ENCODE measurements at places on chromosomes 11 and 22. TPM values are rescaled to one million over a fixed set of nuclear protein-coding genes. Genes with fewer than 3 reads are reported as not detected.

GRCh38 chr22:44801476-44801875 lies 49.1 kb downstream of the ARHGAP8 start:
- no peak for DNase-seq
- H3K27ac ChIP-seq: no peak overlapping the region
- no peak overlapping the region for H3K4me3 ChIP-seq
- no peaks in the 10 kb centered on the region for H3K36me3 ChIP-seq

The GSTT2B gene
- 0.66 TPM for total RNA-seq

The KDM4F gene
- total RNA-seq: not detected

- no peak overlapping the region for H3K27ac ChIP-seq
- H3K27me3 ChIP-seq: peaks cover 11% of the 10 kb centered on the region
- H3K4me1 ChIP-seq: no peaks in the 10 kb centered on the region
Observed at GRCh38 chr11:67071420-67072284, 15.0 kb downstream of the RHOD start.

- no peaks in the 10 kb centered on the region for H3K27me3 ChIP-seq
- H3K27ac ChIP-seq: peak overlapping the region; percentile 78
- peak overlapping the region; percentile 95 for H3K4me3 ChIP-seq
- H3K36me3 ChIP-seq: peaks cover 33% of the 10 kb centered on the region
Observed at GRCh38 chr11:507727-508515, 879 bp upstream of the RNH1 start.

The GAL3ST1 gene
- total RNA-seq: not detected

DNA sequence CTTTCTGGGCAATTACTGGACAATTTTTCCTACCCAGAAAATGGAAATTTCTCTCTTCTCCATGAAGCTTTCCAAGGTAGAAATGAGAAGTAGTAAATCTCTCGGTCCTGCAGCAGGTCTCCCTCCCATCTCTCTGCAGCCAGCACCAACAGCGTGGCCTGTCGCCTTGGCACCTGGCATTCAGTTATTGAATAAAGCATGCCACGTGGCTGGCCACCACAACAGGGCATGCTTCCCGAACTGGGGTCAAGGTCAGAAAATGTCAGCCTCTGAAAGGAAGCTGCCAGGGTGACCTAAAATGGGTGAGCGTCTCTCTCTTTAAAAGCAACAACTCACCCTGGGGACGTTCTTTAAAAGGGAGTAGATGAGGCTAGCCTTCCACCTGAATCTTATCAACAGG lies 14.0 kb downstream of the CACNG2 start:
- no peak overlapping the region for H3K4me3 ChIP-seq
- no peak for DNase-seq
- H3K36me3 ChIP-seq: no peaks in the 10 kb centered on the region
- peaks cover 9% of the 10 kb centered on the region for H3K27me3 ChIP-seq

The OSBPL5 gene
- 2.4 TPM for total RNA-seq

The RBMXL2 gene
- not detected for total RNA-seq

The RFPL2 gene
- total RNA-seq: 0.16 TPM

DNA sequence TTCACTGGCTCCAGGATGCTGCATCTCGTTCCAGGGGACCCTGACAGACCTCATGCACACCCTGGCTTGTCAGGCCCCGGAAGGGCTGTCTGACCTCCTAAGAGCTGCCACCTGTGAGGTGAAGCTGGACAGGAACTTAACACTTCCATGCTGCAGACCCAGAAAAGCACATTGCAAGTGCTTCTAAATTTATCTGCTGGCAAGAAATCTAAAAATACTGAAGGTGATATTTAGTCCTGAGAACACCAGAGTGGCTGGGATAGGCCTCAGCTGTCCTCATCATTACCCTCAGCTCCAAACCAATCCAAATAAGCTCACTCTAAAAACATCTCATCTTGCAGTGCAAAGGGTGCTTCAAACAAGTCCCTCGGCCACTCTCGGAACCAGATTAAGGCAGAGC lies 46.7 kb downstream of the ABTB2 start:
- H3K27me3 ChIP-seq: no peaks in the 10 kb centered on the region
- H3K27ac ChIP-seq: no peak overlapping the region
- no peak overlapping the region for H3K4me3 ChIP-seq
- peaks cover 4% of the 10 kb centered on the region for H3K36me3 ChIP-seq
- no peak for DNase-seq

DNA sequence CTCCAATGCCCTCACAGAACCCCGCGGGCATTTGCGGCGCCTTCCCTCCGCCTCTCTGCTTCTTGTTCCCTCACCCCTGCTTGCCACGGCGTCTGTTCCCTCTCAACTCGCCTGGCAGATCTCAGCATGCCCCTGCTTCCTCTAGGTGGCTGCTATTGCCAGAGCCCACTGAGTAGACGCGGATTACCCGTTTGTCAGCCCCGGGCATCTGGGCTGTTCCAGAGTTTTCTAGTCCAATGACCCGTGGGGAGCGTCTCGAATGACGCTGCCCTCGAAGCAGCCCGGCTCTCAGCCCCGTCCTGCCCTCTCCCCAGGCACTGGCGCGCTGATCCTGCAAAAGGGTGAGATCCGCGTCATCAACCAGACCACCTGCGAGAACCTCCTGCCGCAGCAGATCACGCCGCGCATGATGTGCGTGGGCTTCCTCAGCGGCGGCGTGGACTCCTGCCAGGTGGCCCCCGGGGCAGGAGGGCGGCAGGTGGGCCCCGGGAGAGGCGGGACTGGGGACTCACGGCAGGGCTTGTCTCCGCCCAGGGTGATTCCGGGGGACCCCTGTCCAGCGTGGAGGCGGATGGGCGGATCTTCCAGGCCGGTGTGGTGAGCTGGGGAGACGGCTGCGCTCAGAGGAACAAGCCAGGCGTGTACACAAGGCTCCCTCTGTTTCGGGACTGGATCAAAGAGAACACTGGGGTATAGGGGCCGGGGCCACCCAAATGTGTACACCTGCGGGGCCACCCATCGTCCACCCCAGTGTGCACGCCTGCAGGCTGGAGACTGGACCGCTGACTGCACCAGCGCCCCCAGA lies 49.7 kb downstream of the ST14 start:
- H3K4me3 ChIP-seq: no peak overlapping the region
- H3K27me3 ChIP-seq: no peaks in the 10 kb centered on the region
- DNase-seq: no peak
- no peak overlapping the region for H3K27ac ChIP-seq
- no peaks in the 10 kb centered on the region for H3K4me1 ChIP-seq
- no peaks in the 10 kb centered on the region for H3K36me3 ChIP-seq

DNA sequence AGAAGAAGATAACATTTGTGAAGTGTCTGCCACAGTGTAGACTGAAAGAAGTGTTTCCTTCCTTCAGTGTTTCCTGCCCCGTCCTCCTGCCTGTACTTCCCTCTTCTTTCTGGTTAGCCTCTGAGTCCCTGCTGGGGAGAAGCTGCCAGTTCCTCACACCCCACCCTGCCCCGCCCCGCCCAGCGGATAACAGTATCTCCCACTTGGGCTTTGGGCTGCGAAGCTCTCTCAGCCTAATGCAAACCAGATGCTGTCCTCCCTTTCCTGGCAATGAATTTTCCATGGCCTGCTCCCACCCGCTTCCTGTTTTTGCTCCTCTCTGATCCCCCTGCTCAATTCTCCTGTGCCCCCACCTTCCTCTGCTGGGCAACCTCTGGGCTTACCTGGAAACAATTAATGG lies 5.2 kb upstream of the RAB3IL1 start:
- H3K36me3 ChIP-seq: no peaks in the 10 kb centered on the region
- H3K4me3 ChIP-seq: no peak overlapping the region
- peaks cover 7% of the 10 kb centered on the region for H3K4me1 ChIP-seq
- H3K27me3 ChIP-seq: peaks cover 37% of the 10 kb centered on the region

DNA sequence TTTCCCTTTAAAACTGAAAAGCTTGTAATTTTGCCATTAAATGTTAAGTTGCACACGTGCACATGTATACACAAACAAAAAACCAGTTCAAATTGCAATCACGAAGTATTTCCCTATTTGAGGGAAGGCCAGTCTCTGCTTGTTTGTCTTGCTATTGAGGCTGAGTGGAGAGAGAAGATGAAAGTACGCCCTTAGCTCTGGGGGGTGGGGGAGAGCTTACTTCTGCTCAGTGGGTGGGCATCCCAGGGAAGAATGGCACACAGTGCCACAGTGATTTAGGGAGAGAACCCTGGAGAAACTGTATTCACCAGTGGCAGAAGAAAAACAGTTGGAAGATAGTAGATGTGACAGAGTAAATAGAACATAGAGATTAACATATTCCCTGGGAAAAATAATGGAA lies 8.7 kb downstream of the YAP1 start:
- no peak overlapping the region for H3K4me3 ChIP-seq
- no peaks in the 10 kb centered on the region for H3K36me3 ChIP-seq
- peaks cover 32% of the 10 kb centered on the region for H3K27me3 ChIP-seq
- no peak for DNase-seq

The OR10A2 gene
- not detected for total RNA-seq

DNA sequence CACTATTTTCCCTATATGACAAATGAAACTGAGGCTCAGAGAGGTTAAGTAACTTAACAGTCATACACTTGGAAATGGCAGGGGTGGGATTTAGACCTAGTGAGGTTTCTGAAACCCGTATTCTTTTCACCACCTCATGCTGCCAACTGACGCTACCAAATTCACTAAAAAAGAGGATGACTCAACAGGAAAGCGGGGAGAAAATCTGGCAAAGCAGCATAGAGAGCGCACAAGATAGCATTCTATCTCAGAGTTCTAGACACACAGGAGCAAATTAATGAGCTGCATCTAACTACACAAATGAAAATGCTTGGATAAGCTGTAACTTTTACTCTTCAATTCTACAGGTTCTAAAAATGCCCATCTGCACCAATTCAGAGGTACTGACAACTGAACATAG lies 136.4 kb downstream of the RBFOX2 start:
- H3K27ac ChIP-seq: no peak overlapping the region
- DNase-seq: no peak
- H3K27me3 ChIP-seq: peaks cover 31% of the 10 kb centered on the region
- no peak overlapping the region for H3K4me3 ChIP-seq

DNA sequence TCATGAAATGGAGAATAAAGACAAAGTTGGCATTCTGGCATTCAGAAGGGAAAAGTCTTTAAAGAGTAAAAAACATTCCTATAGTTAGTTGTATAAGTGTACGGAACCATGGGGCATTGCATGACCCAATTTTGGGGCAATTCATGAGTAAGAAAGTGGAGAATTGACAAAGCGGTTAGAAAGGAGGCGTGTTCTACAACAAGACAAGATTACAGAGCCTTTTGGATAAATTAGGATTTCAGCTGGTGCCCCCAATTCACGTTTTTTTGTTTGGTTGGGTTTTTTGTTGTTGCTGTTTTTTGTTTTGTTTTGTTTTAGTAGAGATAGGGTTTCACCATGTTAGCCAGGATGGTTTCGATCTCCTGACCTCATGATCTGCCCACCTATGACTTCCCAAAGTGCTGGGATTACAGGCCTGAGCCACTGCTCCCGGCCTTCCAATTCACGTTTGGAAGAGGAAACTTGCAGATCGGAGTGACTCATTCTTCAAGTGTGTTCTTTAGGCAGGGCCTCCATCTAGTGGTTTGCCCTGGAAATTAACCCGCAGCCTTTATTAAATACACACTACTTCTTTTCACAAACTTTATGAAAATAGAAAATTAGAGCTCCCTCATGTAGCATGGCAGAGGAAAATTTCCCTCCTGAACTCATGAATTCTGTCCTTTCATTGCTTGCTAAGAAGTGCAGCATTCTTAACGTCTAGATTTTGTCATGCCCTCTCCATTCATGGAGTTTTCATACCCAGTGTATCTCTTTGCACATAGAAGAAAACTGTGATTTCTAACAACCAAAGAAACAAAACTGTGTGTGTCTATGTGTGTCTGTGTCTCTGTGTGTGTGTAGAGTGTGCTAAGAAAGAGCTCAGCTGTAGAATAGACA lies 118.1 kb downstream of the BBOX1 start:
- H3K4me1 ChIP-seq: no peaks in the 10 kb centered on the region
- no peaks in the 10 kb centered on the region for H3K27me3 ChIP-seq
- H3K27ac ChIP-seq: no peak overlapping the region
- no peak for DNase-seq

DNA sequence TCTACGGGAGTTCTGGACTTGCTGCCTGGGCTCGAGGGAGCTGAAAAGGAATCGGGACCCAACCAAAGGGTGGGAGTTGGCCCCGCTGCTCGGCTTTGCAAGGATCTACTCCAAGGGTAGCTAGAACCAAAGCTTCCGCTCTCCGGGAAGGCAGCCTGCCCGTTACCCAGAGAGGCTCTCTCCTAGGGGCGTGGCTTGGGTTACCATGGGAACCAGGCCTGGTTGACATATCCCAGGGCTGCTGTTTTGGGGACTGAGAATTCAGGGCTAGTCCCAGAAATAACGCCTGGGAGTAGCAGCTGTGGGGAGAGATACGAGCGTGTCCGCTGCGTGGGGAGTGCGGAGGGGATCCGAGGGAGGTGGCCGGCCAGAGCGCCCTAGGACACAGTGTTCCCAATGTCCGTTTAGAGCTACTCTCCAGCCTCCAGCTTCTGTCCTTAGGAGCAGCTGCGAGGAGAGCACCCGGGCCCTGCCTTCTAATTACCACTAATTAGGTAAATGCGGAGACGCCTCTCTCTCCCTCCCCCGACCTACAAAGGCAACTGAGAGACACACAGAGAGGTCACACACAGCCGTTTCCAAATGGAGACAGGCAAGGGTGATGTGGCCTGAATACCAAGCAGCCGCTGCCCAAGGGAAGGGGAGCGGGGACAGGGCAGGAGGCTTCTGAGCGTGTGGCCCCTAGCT lies 141.6 kb upstream of the CADM1 start:
- H3K4me1 ChIP-seq: no peaks in the 10 kb centered on the region
- H3K27ac ChIP-seq: no peak overlapping the region
- no peak for DNase-seq
- H3K4me3 ChIP-seq: no peak overlapping the region
- no peaks in the 10 kb centered on the region for H3K36me3 ChIP-seq

DNA sequence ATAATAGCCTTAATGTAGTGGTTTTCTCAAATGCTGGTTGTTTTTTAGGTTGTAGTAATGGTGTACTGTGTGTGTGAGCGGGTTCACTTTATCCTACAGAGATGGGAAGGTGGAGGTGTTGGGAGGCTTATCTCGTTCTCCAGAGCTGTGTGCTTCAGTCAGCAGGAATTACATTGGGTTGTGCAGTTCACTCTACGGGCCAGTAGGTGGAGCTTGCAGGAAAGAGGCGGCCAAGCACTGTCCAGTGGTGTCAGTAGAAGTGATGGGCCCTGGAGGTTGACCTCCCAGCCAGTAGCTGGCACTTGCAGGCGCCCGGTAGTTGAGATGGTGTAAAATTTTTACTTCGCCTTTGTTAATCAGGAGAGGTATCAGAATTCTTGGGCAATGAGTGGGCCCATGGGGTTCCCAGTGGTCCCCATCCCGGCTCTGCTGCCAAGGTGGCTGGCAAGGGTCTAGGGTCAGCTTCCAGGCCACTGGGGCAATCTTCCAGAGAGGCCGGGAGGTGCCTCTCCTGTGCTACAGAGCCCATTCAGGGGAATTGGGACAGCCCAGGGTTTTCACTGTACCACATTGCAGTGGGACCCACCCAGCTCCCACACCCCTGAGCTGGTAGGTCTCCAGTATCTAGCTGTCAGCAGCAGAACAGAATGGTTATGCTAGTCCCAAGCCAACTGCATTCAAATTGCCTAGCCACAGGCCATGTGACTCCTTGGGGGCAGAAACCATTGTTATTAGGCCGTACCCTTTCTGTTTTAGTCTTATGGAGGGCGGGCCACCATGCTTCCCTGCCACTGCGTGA lies 43.9 kb downstream of the BIRC2 start:
- H3K36me3 ChIP-seq: peaks cover 49% of the 10 kb centered on the region
- no peak overlapping the region for H3K27ac ChIP-seq
- H3K27me3 ChIP-seq: no peaks in the 10 kb centered on the region
- peaks cover 7% of the 10 kb centered on the region for H3K4me1 ChIP-seq
- DNase-seq: peak; percentile 46

GRCh38 chr22:42169055-42169469 lies 38.5 kb upstream of the CYP2D6 start:
- H3K27ac ChIP-seq: no peak overlapping the region
- DNase-seq: peak; percentile 49
- no peak overlapping the region for H3K4me3 ChIP-seq
- H3K27me3 ChIP-seq: no peaks in the 10 kb centered on the region
- H3K4me1 ChIP-seq: peaks cover 2% of the 10 kb centered on the region

All from activated T-helper 2 cell treated with anti-CD3 and anti-CD28 coated beads, Interferon-gamma antibody, Interleukin-2, Interleukin-4, amounts not matched to agents 10 μg/mL and 5 μg/mL and 100 μg/mL, durations not matched to agents 14 hours and 24 hours and 36 hours (primary cell).